Naive thymus-derived CD8-positive, alpha-beta T cell (primary cell): ENCODE measurements at places on chromosomes 4 and X. TPM values are rescaled to one million over a fixed set of nuclear protein-coding genes. Genes with fewer than 3 reads are reported as not detected.

The AFP gene
- not detected for polyA plus RNA-seq

The GABRG1 gene
- polyA plus RNA-seq = not detected

The GSX2 gene
- not detected for polyA plus RNA-seq

The MAML3 gene
- polyA plus RNA-seq = 1.6 TPM

The GUCY1B1 gene
- polyA plus RNA-seq = not detected

The MAGEA1 gene
- not detected for polyA plus RNA-seq

The FRMD7 gene
- polyA plus RNA-seq = not detected

The GC gene
- polyA plus RNA-seq = not detected

The FHIP1A gene
- 0.27 TPM for polyA plus RNA-seq

The OTUD6A gene
- polyA plus RNA-seq = not detected

The CXCL13 gene
- not detected for polyA plus RNA-seq

The RNF113A gene
- polyA plus RNA-seq = 48.8 TPM

The TET2 gene
- 22.8 TPM for polyA plus RNA-seq

The NDST3 gene
- polyA plus RNA-seq = not detected

The STATH gene
- polyA plus RNA-seq = not detected

The GYG2 gene
- not detected for polyA plus RNA-seq

The STPG2 gene
- not detected for polyA plus RNA-seq

The TLR8 gene
- not detected for polyA plus RNA-seq

The PALLD gene
- not detected for polyA plus RNA-seq

The RIPPLY1 gene
- polyA plus RNA-seq = not detected

The CENPVL1 gene
- not detected for polyA plus RNA-seq

The NPY2R gene
- polyA plus RNA-seq = not detected

The SPATA4 gene
- not detected for polyA plus RNA-seq

The P2RY4 gene
- polyA plus RNA-seq = not detected

The CCDC120 gene
- polyA plus RNA-seq = 0.94 TPM
